ENCODE measurements at places on chromosomes 2 and 18. TPM values are rescaled to one million over a fixed set of nuclear protein-coding genes. Genes with fewer than 3 reads are reported as not detected.

ZSWIM2 gene
- total RNA-seq, result not detected

CD8B gene
- 0.71 TPM for total RNA-seq

LYG2 gene
- not detected for total RNA-seq

TMEM247 gene
- total RNA-seq, result not detected

CDH19 gene
- total RNA-seq, result 9.6 TPM

CDH7 gene
- total RNA-seq, result 40.7 TPM

CREG2 gene
- 2.8 TPM for total RNA-seq
